ENCODE measurements at places on chromosomes 3 and 15.

DNA sequence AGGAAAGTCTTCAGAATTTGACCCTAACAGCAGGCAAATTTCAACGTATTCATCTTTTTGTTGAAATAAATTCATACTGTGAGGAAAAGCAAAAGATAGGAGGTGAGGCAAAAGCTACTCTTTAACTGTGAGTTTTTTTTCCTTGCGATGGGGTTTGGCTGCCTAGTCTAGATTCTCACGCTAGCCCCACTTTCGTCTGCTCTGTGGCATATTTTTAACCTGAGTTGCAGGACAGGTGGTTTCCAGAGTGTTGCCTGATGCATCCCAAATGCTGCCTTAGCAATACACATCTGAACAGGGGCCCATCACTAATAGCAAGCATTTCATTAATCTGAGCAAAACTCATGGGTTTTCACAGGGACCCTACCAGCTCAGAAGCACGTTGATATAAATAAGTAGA lies 11.7 kb downstream of the PSMA4 start:
- no peak overlapping the region for H3K27ac ChIP-seq
- no peak overlapping the region for H3K4me3 ChIP-seq
- H3K27me3 ChIP-seq: no peaks in the 10 kb centered on the region
- no peak for DNase-seq
- H3K4me1 ChIP-seq: no peaks in the 10 kb centered on the region

DNA sequence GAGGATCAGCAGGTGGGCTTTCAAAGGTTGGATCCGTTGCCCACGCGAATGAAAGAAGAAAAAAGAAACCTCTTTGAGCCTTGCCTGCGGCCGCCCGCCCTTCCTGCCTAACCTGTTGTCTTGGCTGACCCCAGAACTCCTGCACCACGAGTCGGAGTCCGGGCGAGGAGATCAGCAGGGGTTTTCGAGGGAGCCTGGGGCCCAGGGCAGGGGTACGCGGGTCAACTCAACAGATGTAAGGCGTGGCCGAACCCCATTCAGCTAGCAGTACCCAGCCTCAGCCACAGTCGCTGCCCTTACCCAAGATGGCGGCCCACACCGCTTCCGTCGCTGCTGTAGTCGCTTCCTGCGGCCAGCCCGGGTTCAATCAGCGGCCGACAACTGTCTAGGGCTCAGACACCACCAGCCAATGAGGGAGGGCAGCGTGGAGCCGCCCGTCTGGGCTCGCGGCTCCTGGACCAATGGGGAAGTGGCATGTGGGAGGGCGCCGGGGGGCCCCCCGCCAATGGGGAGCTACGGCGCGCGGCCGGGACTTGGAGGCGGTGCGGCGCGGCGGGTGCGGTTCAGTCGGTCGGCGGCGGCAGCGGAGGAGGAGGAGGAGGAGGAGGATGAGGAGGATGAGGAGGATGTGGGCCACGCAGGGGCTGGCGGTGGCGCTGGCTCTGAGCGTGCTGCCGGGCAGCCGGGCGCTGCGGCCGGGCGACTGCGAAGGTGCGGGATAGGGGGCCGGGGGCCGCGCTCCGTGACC lies at the start of gene MANF:
TSS of gene MANF (plus strand) at position 566 of the 748 bp plus-strand sequence. CDS start at position 618, 52 bp downstream.
- H3K4me1 ChIP-seq: peaks cover 34% of the 10 kb centered on the region
- peak; percentile 98 for DNase-seq
- no peaks in the 10 kb centered on the region for H3K27me3 ChIP-seq
- peak within 1 kb of the TSS; percentile 97 for H3K27ac ChIP-seq
- peak within 1 kb of the TSS; percentile 78 for H3K4me3 ChIP-seq

DNA sequence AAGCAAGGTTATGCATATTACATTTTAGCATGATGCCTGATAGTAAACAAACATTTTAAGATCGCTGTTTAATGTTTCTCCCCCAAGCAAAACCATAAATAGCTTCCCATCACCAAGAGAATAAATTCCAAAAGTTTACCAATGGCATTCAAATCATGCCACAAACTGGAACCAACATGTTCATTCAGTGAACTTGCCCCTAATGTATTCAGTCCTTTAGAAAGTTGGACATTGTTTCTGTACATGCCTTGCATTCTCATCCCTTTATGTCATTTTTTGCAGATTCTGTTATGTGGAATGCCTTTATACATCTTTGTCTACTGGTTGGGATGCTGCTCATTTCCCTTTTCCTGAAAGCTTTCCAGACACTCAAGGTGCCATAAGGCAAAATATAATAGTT lies 105.5 kb downstream of the PYDC2 start:
- DNase-seq: no peak
- H3K36me3 ChIP-seq: no peaks in the 10 kb centered on the region
- no peaks in the 10 kb centered on the region for H3K27me3 ChIP-seq
- H3K4me1 ChIP-seq: no peaks in the 10 kb centered on the region

- peak overlapping the region; percentile 83 for H3K27ac ChIP-seq
- no peaks in the 10 kb centered on the region for H3K27me3 ChIP-seq
- DNase-seq: no peak
- H3K4me1 ChIP-seq: peaks cover 47% of the 10 kb centered on the region
- no peak overlapping the region for H3K4me3 ChIP-seq
These were observed 9.0 kb downstream of the MAN2A2 start for GRCh38 chr15:90911906-90912769.

DNA sequence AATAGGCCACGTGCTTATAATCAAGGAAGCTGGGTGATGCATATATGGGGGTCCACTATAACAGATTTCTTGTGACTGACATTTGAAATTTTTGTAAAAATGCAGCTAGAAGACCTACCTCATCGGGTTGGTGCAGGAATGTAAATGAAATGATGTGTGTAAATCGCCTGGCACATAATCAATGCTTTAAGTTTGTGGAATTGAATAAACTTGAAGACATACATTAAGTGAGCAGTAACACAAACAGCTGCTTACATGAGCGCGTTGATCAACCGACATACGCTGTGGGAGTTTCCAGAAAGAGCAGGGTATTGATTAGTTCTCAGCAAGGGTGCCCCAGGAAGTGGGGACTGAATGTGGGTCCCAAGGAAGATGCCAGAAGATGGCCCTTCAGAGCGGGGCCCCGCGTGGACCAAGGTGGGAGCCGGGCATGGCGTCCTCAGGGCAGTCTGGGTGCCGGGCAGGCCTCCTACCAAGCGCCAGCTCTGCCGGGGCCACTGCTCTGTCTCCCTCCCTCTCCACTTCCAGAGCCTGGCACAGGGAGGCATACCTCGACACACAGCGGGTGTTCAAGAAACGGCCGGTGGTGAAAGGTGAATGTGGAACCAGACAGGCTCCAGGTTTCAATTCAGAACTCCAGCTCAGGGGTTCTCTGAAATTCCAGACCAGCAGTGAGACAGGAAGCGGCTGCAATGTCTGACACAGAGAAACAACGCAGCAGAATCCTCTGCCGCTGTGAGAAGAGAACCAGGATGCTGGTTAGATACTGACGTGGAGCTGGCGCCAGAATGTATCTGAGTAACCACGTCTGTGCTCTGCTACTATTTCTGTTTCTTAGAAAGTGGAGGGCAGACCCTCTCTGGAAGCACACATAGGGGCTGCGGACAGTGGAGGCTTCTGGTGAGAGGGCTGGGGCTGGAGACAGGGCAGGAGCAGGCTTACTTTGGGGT lies 12.6 kb downstream of the BFSP2 start:
- H3K36me3 ChIP-seq: no peaks in the 10 kb centered on the region
- no peak overlapping the region for H3K27ac ChIP-seq
- no peaks in the 10 kb centered on the region for H3K4me1 ChIP-seq
- H3K27me3 ChIP-seq: peaks cover 2% of the 10 kb centered on the region
- no peak for DNase-seq
